ENCODE measurements at places on chromosomes 1 and 21. TPM values are rescaled to one million over a fixed set of nuclear protein-coding genes. Genes with fewer than 3 reads are reported as not detected.

Gene OR2T11
- total RNA-seq: not detected

- no peaks in the 10 kb centered on the region for H3K27me3 ChIP-seq
- H3K4me3 ChIP-seq: no peak overlapping the region
- H3K4me1 ChIP-seq: peaks cover 16% of the 10 kb centered on the region
- no peak for DNase-seq
- H3K27ac ChIP-seq: peak overlapping the region; percentile 78
- no peaks in the 10 kb centered on the region for H3K36me3 ChIP-seq
Observed at GRCh38 chr1:212595229-212595628, 13.3 kb upstream of the ATF3 start.

GRCh38 chr1:221797506-221797905 is 55.6 kb upstream of the DUSP10 start:
- no peaks in the 10 kb centered on the region for H3K27me3 ChIP-seq
- H3K4me1 ChIP-seq: peaks cover 22% of the 10 kb centered on the region
- no peak for DNase-seq
- no peak overlapping the region for H3K4me3 ChIP-seq

DNA sequence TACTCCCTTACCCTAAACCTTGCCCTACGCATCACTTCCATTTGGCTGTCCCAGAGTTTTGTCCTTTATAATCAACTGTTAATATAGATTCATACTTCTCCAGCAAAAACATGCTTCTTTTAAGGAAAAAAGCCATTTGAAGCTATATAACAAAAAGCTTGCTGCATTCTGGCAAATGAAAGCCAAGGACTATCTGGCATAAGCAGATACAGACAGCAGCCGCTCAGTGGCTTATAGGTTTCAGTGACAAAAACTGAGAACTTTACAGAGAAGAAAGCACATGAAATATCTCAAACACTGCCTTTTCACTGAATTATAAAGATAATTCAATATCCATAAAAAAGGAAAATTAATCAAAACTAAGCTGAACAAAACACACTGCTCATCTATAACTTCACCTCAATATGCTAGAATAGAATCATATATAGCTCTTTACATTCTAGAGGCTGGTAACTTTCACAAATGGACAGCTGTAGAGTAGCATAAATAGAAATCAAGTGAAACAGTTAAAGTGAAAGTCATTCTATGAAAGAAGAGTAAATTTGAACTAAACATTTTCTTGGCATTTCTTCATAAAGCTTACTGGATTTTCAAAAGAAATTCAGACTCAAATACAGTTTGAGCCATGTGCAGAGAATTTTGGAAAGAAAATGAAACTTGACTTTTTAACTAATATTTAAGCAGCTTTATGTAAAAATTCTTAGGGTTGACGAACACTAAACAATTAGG is 19.6 kb downstream of the CDC42BPA start:
- DNase-seq: no peak
- H3K36me3 ChIP-seq: no peaks in the 10 kb centered on the region
- H3K4me1 ChIP-seq: peaks cover 7% of the 10 kb centered on the region

- H3K27me3 ChIP-seq: peaks cover 12% of the 10 kb centered on the region
- no peak overlapping the region for H3K27ac ChIP-seq
- H3K4me3 ChIP-seq: no peak overlapping the region
- H3K36me3 ChIP-seq: no peaks in the 10 kb centered on the region
Observed at GRCh38 chr1:204299814-204300365, 59.8 kb downstream of the PLEKHA6 start.

Gene CTH
- total RNA-seq: 24.8 TPM

GRCh38 chr1:183896466-183897048 is 91.6 kb downstream of the RGL1 start:
- no peak overlapping the region for H3K4me3 ChIP-seq
- H3K27me3 ChIP-seq: no peaks in the 10 kb centered on the region
- H3K27ac ChIP-seq: no peak overlapping the region
- no peaks in the 10 kb centered on the region for H3K4me1 ChIP-seq

Gene NOS1AP
- total RNA-seq: 0.94 TPM

Gene PLA2G4A
- total RNA-seq: 1.9 TPM

Gene TNFRSF18
- 0.66 TPM for total RNA-seq

- H3K36me3 ChIP-seq: peaks cover 5% of the 10 kb centered on the region
- no peak overlapping the region for H3K4me3 ChIP-seq
- no peak overlapping the region for H3K27ac ChIP-seq
- peaks cover 4% of the 10 kb centered on the region for H3K4me1 ChIP-seq
- DNase-seq: no peak
- no peaks in the 10 kb centered on the region for H3K27me3 ChIP-seq
Observed at GRCh38 chr1:221736714-221737113, 5.2 kb downstream of the DUSP10 start.

Gene HOOK1
- total RNA-seq: 1.7 TPM

DNA sequence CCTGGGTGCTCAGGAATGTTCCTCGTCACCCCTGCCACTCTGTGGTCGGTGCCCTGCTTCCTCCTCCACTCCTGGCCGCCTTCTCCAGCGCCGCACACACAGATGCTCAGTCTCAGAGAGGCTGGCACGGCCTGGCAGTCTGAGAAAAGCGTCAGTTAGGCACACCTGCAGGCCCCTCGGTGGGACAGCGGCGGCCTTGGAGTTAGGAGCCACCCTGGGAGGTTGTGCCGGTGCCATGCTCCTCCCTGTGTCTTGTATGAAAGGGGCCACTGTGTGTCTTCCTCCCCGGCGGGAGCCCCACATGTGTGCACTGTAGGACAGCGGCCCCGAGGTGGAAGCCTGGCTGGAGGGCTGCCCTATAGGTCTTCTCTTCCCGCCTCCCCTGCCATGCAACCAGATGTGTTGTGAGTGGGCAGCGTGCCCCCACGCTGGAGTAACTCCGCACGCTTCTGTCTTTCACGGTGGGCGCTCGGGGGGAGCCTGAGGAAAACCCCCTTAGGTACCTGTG is 145.2 kb downstream of the PGBD5 start:
- no peak overlapping the region for H3K27ac ChIP-seq
- H3K36me3 ChIP-seq: peaks cover 8% of the 10 kb centered on the region
- H3K4me1 ChIP-seq: no peaks in the 10 kb centered on the region
- no peak overlapping the region for H3K4me3 ChIP-seq
- H3K27me3 ChIP-seq: no peaks in the 10 kb centered on the region

DNA sequence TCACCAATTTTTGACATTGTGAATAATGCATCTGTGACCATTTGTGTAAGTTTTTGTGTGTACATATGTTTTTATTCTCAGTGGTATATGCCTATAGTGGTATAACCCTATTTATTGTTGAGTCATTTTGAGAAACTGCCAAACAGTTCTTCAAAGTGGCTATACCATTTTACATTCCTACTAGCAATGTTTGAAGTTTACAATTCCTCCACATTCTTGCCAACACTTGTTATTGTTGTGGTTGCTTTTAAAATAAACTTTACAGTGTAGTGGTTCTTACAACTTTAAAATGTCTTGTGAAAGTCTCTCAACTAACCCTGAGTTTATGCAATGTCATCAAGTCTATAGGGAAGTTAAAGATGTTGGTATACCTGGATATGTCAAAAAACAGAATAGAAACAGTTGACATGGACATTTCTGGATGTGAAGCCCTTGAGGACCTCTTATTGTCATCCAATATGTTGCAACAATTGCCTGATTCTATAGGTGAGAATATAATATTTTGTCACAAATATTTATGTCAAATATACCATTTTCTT is 219.4 kb downstream of the LRRC40 start:
- peaks cover 10% of the 10 kb centered on the region for H3K4me1 ChIP-seq
- DNase-seq: no peak
- no peaks in the 10 kb centered on the region for H3K36me3 ChIP-seq
- H3K27ac ChIP-seq: no peak overlapping the region
- no peaks in the 10 kb centered on the region for H3K27me3 ChIP-seq

DNA sequence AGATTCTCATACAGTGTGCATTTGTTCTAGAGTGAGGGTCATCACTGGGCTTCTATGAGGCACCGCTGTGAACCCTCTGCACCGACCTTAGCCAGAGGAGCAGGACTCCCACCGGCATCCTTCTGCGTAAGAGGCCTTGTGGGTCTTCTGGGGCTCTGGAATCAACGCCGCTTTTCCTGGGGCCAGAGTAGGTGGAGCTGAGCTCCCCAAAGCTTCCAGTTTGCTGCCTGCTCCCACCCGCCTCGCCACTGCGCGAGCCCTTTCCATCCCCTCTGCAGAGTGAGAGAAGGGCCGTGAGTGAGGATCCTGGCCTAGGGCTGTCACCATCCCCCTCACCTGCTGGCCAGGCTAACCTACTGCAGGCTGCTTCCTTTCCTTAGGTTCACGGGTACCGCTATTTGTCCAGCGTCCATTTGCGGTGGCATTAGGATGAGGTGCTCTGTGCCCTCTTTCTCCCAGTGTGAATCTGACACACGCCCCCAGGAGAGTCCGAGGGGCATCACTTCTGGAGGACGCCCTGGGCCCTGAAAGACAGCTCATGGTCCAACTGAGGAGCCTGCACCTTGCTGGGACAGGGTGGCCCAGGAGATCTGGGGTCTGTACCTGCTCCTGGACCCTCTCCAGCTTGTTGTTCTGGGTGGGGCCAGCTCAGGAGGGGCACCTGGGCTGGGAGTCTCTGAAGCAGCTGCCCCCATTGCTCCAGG is 36.2 kb downstream of the UMODL1 start:
- H3K4me3 ChIP-seq: no peak overlapping the region
- peaks cover 4% of the 10 kb centered on the region for H3K4me1 ChIP-seq
- no peak for DNase-seq
